Kidney (tissue), 22 donors: ENCODE measurements at places on chromosomes 4 and X.

DNA sequence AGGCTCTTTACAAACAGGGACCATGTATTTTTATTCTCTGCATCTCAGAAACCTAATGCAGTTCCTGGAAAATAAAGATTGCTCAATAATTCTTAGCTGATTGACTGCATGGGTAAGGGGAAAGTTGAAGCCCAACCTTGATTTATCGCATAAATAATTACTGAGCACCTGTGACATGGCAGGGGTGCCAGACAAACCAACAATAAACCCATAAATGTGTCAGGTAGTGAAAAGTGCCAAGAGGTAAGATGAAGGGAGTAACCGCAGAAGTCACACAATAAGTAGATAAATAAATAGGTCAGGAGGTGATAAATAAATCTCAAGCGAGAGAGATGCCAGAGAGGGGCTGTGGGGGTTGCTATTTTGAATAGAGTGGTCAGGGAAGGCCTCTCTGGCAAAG is 20.1 kb upstream of the AP1S2 start:
- DNase-seq: no peak

DNA sequence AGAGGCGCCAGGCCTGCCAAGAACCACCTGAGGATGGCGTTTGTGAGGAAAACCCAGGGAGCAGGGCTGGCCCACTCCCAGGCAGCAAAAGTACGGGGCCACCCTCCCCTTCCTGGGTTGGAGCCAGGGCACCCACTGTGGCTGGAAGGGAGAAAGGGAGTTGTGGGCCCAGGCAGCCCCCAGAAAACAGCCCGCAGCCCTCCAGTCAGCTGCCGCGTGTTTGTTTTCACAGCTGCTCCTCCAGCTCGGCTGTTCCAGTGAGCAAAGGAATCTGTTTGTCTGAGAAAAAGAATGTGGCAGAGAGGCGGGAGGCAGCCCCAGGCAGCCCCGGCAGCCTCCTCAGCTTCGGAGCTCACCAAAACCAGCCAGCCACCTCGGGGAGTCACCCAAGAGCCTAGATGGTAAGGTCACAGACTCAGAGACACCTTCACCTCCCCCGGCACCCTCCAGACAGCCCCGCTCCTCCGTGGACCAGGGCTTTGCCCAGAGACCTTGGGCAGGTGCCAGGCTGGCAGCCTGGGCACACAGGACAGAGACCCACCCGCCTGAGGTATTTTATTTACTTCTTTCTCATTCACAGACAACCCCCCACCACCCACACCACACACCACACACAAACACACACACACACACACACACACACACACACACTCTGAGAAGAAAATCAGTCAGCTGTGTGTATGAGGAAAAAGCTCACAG is 338.1 kb downstream of the BCOR start:
- DNase-seq: peak; percentile 69

DNA sequence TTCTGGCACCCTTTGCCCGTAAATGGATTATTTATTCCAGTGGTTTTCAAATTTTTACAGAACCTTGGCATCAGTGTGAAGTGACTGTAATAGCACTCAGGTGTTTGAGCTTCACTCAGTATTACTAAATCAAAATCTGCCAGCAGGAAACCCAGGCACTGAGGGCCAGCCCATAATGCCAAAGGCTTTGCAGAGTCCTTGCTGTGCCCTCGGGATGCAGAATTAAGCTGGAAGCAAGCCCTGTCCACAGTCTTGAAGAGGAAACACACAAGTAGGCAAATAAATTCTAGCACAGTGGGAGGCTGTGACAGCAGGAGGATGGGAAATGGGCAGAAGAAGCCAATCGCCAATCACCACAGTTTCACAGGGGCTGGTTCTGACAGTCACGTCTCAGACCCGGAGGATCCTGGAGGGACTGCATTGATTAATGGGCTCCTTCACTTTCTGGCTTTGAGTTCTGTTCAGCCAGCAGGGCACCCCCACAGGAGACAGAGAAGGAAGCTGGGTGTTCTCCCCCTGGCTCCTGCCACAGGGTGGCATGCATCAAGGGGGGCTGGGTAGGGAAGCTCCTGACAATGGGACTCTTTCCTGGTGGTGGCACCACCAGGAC is 138.8 kb downstream of the MTNR1A start:
- DNase-seq: no peak

DNA sequence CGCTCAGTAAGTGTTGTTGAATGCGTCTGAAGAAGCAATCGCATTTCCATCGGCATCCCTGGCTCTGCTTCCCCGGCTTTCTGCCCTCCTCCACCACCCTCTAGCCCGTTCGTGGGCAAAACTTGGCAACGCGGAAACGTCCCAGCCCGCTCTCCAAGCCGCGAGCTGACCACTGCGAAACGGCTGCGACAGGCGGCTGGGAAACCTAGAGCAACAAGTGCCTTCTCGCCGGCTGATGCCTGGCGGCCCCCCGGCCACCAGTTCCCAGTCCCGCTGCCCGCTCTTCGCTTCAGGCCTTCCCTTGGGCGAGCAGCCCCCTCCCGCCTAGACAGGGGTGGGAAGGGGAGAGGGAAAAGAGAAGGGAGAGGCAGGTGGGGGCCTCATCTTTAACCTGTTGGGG is 837 bp downstream of the CITED1 start:
- peak; percentile 35 for DNase-seq

DNA sequence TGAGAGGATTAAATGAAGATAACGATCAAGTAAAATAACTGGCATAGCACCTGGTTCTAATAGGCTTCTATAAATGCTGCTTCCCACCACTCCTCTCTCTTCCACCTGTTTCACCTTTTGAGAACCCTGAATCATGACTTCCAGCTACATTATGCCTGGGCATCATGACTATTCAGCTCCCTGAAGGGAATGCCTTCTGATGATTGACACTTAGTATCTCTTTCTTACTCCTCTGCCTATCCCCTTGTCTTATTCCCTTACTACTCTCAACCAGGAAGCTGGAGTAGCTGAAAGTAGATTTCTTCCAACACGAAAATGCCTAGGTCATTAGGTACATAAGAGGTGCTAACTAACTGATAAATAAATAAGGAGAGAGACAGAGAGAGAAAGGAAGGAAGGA is 24.7 kb upstream of the CXCL8 start:
- DNase-seq: no peak

GRCh38 chrX:71945237-71945805 is 34.7 kb downstream of the NHSL2 start:
- DNase-seq: no peak

GRCh38 chrX:57915680-57916079 is 5.4 kb upstream of the ZXDA start:
- no peak for DNase-seq

- no peak for DNase-seq
These were observed 16.6 kb downstream of the CLCN4 start for GRCh38 chrX:10173331-10173900.

- no peak for DNase-seq
These were observed 33.6 kb upstream of the MXD4 start for GRCh38 chr4:2295500-2295899.

- no peak for DNase-seq
These were observed 31.5 kb upstream of the GTPBP6 start for GRCh38 chrX:350148-350533.

GRCh38 chr4:7427831-7428260 is 6.9 kb downstream of the PSAPL1 start:
- peak; percentile 58 for DNase-seq

DNA sequence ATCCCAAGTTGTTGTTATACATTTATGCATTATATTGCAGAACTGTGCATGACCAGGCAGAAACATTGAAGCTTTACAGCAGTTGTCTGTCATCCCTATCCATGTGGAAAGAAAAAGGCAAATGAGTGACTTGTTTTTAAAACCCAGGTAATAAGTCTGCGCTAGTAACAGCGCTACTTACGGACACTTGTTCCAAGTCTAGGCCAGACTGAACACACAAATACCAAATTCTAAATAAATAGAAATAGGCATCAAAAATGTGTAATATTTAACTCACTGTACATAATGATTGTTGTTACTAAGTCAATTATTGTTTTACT is 548 bp upstream of the MAML3 start:
- no peak for DNase-seq

- DNase-seq: no peak
These were observed 199.3 kb downstream of the GC start for GRCh38 chr4:71584585-71584984.

DNA sequence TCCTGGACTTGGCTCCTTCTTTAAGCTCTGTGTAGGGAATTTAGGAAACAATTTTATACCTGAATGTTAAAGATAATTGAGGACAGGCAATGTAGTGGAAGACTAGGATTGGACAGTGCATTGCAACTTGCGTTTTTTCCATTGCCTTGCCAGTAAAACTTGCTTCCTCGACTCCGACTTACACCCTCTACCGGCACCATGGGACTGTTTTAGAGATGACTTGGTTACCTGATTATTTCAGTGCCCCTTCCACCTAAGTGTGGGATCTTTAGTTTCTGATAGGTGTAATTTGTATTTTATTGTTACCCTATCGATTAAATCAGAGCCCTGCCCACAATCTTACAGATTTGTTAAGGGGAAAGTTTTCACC is 1.2 kb downstream of the PRPS1 start:
- DNase-seq: no peak

DNA sequence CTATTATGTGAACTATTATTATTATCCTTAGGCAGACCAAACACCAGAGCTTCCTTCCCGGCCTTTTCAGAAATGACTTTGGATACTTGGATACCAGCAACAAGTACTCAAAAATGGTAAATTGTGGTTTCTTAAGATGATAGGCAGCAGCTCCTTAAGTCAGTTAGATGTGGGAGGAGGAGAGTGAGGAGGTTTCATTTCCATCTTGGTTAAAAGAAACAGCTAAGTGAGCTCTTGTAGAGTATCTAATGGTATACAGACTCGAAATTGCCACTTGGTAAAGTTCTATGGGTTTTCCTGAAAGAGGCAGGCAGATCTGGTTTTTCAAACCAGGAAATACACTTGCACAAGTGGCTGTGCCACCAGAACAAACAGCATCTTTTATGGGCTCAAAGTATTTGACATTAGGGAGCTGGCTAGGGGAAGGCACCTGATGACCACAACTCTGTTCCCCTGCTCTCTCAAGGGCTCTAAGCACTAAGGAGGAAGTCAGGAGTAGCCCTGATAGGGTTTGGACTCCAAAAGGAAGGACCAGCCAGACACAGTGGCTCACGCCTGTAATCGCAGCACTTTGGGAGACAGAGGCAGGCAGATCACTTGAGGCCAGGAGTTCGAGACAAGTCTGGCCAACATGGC is 130.9 kb downstream of the TMEM164 start:
- no peak for DNase-seq

GRCh38 chr4:142728233-142728632 is 117.9 kb downstream of the INPP4B start:
- no peak for DNase-seq

DNA sequence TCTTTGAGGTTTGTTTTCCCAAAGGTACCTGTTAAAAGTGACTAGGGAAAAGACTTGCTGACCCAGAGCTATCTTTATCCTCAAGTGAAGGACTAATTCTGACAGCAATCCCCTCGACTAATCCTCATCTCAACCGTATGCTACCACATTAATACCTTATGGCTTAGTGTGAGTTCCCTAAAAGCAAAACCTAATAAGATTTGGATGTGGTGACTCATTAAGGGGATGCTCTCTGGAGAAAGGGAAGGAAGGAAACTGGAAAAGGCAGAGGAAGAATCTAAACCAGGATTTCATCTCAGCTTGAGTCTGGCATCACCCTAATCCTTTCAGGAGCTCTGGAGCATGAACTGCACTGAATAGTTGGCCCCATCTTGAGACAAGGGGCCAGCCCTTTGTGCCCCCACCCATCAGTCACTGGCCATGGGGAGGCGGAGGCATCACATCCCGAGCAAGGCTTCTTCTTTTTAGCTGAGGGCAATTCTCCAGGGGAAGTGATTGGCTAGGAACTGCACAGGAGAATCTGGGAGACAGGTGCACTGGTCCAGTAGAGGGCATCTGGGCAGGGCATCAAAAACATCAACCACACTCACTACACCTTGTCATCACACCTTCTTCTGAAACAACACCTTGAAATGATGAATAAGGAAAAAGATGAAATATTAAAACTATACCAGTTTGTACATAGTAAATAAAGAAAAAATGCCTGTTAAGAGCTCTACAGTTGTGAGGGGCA is 6.9 kb upstream of the BBS7 start:
- no peak for DNase-seq

DNA sequence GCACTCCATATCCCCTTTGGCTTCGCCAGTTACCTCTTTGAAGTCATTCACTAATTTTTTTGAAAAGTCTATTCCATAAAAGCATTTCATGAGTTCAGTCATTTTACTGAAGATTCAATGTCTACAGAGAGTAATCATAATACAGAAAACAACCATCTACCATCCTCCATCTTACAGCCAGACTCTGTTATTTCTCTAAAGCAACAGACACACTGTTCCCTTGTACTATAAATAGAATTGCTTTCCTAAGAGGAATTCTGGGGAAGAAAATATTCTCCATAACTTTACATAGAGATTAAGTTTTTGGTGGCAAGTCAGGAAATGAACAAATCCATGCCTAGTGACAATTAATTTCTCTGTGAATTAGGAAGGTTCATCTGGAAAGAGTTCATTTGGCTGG is 37.0 kb downstream of the XK start:
- DNase-seq: no peak

DNA sequence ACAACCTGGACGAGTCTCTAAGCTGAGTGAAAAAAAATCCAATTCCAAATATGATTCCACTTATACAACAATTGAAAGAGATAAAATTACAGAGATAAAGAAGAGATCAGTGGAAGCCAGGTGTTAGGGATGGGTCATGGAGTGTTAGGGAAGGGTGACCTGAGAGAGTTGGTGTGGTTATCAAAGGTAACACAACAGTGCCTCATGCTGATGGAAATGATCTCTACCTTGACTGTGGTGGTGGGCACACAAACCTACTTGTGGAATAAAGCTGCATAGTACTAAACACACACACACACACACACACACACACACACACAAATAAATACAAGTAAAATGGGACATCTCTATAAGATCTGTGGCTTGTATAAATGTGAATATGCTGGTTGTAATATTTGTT is 26.0 kb downstream of the BEND2 start:
- no peak for DNase-seq
